ENCODE measurements at places on chromosomes 6 and 20. TPM values are rescaled to one million over a fixed set of nuclear protein-coding genes. Genes with fewer than 3 reads are reported as not detected.

DNA sequence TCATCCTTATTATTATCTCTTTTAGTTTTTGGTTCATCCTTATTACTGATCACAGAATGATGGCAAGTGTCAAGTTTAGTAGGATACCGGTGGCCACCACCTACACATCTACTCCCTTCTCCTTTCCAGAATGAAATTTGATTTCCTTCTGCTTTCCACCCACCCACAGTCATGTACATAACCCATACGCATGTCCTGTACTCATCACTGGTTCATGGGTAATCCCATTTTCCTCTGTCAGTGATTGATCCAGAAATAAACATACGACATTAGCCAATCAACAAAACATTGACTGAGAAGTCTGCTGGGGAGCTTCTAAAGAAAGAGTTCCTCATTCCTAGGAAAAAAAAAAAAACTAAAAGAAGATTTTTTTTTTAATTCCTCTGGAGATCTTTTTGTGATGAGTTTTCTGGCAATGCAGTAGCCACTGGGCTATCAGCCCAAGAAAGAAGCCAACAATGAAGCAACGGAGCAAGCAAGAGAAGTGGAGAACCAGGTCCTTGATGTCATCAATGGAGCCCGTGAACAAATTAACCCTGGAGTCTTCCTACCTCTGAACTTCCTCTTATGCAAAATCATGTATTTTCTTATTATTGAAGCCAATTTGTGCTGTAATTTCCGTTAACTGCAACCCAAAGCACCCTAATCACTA, 127.8 kb downstream of the TASP1 start:
- no peaks in the 10 kb centered on the region for H3K4me1 ChIP-seq
- no peak overlapping the region for H3K27ac ChIP-seq
- H3K4me3 ChIP-seq, result no peak overlapping the region
- DNase-seq, result no peak

DNA sequence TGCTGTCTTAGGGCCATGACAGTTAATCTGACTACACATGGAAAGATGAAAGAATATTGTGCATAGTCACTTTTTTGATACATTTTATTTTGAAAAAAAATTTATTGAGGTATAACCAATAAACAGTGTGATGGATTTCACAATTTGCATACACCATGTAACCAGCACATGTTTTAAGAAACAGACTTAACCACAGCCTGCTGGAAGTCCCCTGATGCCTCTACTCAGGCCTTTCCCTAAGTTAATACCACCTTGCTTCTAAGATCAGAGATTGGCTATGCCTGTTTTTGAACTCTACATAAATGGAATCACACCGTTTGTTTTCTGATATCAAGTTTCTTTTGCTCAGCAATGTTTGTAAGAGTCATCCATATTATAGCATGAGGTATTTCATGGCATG, 136.3 kb downstream of the CFAP61 start:
- no peak overlapping the region for H3K27ac ChIP-seq
- no peaks in the 10 kb centered on the region for H3K27me3 ChIP-seq
- H3K4me1 ChIP-seq, result no peaks in the 10 kb centered on the region
- no peaks in the 10 kb centered on the region for H3K36me3 ChIP-seq
- H3K4me3 ChIP-seq, result no peak overlapping the region
- DNase-seq, result no peak

- no peaks in the 10 kb centered on the region for H3K27me3 ChIP-seq
- peaks cover 13% of the 10 kb centered on the region for H3K4me1 ChIP-seq
- DNase-seq, result no peak
- no peaks in the 10 kb centered on the region for H3K36me3 ChIP-seq
Observed at GRCh38 chr6:34951731-34952130, 62.7 kb downstream of the ANKS1A start.

GRCh38 chr20:59575216-59575615, 29.1 kb upstream of the PHACTR3 start:
- no peaks in the 10 kb centered on the region for H3K4me1 ChIP-seq
- H3K27me3 ChIP-seq, result peaks cover 10% of the 10 kb centered on the region
- no peak overlapping the region for H3K27ac ChIP-seq
- no peaks in the 10 kb centered on the region for H3K36me3 ChIP-seq
- no peak for DNase-seq
- H3K4me3 ChIP-seq, result no peak overlapping the region

- H3K4me1 ChIP-seq, result peaks cover 2% of the 10 kb centered on the region
- no peak for DNase-seq
- peaks cover 30% of the 10 kb centered on the region for H3K36me3 ChIP-seq
- H3K27me3 ChIP-seq, result no peaks in the 10 kb centered on the region
- no peak overlapping the region for H3K27ac ChIP-seq
- no peak overlapping the region for H3K4me3 ChIP-seq
Observed at GRCh38 chr6:13297391-13297790, 30.9 kb downstream of the TBC1D7 start.

TNF gene
- total RNA-seq, result not detected

GRCh38 chr6:155426408-155426945, 29.2 kb downstream of the NOX3 start:
- no peaks in the 10 kb centered on the region for H3K27me3 ChIP-seq
- no peak overlapping the region for H3K27ac ChIP-seq
- no peak for DNase-seq
- H3K4me3 ChIP-seq, result no peak overlapping the region
- H3K4me1 ChIP-seq, result no peaks in the 10 kb centered on the region

HCK gene
- total RNA-seq, result not detected

DNA sequence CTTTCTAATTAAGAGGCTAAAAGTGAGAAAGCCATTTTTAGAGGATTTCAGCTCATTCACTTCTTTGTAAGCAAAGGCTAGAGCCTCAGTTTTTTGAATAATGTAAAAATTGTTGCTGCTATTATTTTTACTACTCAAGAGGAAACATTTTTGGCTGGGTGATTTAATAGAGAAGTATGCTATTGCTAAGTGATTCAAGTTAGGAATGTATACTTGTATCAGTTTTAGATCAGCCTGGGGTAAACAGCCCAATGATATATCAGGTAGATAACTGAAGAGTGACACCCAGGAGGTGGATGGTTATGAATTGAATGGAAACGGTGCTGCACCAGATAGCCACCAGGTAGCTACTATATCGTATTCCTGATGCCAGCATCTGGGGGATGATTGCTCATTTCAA, 9.2 kb downstream of the QKI start:
- no peaks in the 10 kb centered on the region for H3K36me3 ChIP-seq
- no peak overlapping the region for H3K4me3 ChIP-seq
- H3K27ac ChIP-seq, result peak overlapping the region; percentile 9
- H3K4me1 ChIP-seq, result peaks cover 46% of the 10 kb centered on the region
- DNase-seq, result no peak
- no peaks in the 10 kb centered on the region for H3K27me3 ChIP-seq

GRCh38 chr6:145882121-145882531, 67.5 kb upstream of the FBXO30 start:
- peaks cover 11% of the 10 kb centered on the region for H3K4me1 ChIP-seq
- no peak overlapping the region for H3K27ac ChIP-seq
- H3K27me3 ChIP-seq, result no peaks in the 10 kb centered on the region
